ENCODE measurements at places on chromosomes 5 and 9.

DNA sequence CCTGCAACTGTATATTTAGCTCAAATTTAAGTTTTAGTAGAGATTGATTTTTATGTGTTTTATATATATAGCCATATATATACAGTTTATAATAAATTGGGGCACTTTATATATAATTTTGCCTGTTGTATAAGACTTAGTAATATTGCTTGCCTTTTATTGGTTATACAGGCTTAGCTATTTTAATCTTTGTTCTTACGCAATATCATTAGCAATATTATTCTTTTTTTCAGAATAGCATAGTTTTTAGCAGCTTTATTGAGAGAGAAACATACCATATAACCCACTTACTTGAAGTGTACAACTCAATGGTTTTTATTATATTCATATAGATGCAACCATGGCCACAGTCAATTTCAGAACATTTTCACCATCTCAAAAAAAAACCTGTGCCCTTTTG, 28.0 kb downstream of the CDO1 start:
- DNase-seq: no peak

DNA sequence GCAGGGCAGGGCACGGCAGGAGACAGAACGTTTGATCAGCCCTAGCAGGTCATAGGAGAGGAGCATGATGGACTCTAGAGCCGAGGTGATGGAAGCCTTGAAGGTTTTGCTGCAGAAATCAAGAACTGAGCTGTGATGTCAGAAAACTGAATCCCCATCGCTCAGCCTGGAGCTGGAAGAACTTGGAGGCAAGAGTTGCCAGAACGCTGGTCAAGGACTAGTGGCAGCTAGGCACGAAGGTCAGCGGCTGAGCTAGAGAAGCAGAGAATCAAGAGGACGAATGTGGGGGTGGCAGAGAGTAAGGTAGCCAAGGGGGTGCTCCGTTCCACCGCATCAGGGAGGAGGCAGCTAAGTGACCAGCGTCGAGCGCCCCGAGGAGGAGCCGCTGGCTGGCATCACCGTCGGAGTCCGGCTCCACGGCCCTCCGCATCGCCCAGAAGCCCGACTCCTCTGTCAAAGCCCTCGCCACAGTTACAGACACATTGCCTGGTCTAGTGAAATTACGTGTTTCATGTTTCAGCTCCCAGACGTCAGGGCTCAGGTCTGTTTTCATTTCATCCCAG, 1.2 kb upstream of the GALNT10 start:
- DNase-seq: no peak

- no peak for DNase-seq
Observed at GRCh38 chr5:55377810-55378209, 70.0 kb downstream of the MTREX start.

DNA sequence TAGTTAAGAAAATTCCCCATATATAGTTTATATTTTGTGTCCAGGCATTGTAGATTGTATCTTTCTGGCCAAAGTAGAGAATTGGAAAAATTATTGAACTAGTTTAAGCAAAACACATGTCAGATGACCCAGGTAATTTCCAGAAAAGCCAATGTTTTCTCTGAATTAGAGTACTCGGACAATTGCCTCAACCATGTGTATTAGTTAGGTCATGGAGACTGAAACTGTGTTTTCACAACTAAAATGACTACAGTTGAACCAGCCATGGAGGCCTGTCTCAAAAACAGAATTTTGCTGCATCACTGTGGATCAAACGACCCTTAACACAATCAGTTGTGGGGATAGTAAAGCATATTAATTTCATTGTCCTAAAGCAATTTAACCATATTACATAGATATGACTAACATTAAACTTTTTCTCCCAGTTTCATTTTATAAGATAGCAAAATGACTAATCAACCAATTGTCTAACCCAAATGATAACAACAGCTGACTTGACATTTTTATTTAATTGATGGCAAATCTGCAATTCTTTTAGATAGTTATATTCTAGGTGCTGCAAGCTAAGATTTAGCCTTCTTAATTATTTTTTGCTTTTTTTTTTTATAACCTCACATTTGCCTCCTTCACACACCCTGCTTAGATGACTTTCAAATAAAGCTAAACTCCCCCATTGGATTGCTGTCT, 39.2 kb upstream of the SPDL1 start:
- no peak for DNase-seq

- DNase-seq: no peak
Observed at GRCh38 chr5:54756301-54756700, 229.1 kb downstream of the ESM1 start.

DNA sequence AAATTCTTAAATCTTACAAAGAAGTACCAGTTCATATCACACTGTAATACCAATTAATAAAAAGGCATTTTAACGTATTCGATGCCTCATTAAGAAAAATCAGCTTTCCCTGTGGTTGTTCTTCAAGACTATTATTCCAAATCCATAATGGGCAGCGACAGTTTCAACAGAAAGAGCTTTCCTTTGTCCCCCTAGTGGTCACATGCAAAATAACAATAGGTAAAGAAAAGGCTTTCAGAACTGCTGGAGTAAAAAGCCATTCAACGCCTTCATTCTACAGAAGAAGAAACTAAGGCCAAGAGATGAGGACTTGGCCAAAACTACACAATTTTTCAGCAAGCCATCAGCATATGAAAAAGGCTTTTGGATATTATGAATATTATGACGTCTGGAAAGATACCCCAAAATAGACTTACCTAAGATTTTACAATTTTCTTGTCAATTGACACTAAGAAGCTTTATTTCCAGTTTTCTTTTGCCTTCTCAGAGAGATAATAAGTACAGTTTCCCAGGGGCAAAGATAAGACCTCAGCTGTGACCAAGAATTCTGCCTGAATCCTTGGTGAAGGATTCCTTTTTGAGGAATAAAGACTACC, 6.7 kb upstream of the CDH6 start:
- no peak for DNase-seq

DNA sequence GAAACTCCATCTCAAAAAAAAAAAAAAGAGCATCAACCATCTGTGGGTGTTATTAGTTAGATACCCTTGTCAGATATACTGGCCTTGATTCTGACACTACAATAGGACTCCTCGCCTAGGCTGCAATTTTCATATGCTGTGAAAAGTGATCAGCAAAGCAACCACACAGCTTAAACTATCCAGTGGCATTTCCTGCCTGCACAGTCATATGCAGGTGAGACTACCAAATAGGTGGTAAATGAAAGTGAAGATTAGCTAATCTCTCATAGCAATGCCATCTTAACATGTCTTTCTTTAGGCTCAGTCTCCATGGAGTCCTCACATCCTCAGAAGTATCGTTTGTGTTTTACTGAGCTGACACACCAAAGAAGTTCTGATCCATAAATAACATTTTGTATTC, 40.8 kb downstream of the GRAMD2B start:
- no peak for DNase-seq

- no peak for DNase-seq
Observed at GRCh38 chr5:17180330-17180843, 37.0 kb upstream of the BASP1 start.

- no peak for DNase-seq
Observed at GRCh38 chr9:4680173-4680525, 780 bp downstream of the CDC37L1 start.

DNA sequence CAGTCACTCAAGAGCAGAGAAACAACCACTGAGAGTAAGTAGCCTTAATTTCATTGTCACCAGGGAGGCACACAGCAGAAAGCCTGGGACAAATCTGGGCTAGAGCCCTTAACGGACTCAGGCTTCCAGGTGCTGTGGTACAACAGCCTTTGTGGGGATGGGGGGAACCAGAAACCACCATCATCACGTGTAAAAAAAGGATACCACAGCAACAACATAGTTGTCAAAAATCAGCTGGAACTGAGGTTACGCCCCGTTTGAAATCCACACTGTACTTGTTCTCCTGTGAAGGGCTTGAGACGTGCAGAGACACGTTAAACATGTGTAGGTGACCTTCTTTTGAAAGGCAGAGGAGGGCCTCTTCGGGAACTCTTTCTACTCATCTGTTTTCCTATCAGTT, 16.6 kb upstream of the PLPP1 start:
- DNase-seq: no peak

DNA sequence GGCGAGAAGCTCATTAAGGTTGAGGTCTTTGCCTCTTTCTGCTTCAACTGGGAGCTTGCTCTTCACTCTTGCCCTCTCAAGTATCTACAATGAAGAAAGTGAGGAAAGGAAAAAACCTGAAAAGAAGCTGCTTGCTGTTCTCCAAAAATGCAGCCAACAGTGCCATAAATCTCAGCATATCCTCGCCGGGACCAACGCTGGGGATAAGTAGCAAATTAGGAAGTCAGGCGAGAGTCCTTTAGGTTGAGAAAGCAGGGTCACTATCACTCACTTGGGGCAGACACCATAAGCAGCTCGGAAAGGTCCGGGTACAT, 399 bp downstream of the NUP155 start:
- no peak for DNase-seq

GRCh38 chr9:20618361-20618802, 3.9 kb downstream of the MLLT3 start:
- DNase-seq: no peak

GRCh38 chr5:180194410-180195345, 14.3 kb downstream of the RASGEF1C start:
- DNase-seq: no peak

- no peak for DNase-seq
Observed at GRCh38 chr5:38420691-38421390, 135.6 kb downstream of the LIFR start.

- DNase-seq: no peak
Observed at GRCh38 chr9:18496256-18497000, 22.5 kb downstream of the ADAMTSL1 start.

- DNase-seq: peak; percentile 60
Observed at GRCh38 chr5:79857714-79858409, 133.2 kb downstream of the MTX3 start.

DNA sequence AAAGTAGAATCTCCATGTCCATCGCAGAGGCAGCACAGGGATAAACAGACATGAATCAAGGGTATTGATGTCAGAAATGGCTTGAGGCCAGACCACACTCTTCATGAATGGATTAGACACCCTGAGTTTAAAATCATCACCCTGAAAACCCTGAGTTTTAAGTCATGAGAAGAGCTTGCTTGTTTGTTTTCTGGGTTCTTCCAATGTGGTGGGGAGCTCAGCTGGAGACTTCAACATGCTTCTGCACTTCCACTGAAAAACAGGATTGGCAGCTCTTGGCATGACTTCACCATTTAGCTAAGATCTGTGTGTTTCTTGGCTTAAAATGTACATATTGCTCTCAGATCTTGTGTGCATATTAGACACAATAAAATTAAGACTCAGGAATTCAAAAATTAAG, 9.8 kb downstream of the GCNT4 start:
- DNase-seq: no peak

DNA sequence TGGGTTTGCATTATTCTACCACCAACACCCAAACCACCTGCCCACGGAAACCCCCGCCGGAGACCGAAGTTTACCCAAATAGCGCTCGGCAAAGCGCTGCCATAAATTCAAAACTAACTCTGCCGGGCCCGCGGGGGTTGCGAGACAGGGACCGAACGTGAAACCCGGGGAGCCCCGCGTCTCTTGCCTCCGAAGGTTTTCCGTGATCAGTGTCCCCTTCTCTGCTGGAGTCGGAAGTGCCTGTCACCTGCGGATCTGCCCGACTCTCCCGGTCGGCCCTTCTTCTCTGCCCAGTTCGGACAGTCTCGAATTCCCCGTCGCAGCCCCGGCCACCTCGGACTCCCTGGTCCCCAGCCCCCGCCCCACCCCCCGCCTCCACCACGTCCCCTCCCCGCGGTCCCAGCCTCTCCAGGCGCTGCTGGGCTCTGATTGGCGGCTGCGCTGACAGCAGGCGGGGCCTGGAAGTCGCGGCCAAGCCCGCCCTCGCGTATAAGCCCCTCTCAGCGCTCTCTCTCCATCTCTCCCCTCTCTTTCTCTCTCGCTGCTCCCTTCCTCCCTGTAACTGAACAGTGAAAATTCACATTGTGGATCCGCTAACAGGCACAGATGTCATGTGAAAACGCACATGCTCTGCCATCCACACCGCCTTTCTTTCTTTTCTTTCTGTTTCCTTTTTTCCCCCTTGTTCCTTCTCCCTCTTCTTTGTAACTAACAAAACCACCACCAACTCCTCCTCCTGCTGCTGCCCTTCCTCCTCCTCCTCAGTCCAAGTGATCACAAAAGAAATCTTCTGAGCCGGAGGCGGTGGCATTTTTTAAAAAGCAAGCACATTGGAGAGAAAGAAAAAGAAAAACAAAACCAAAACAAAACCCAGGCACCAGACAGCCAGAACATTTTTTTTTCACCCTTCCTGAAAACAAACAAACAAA, at the start of gene RORB:
Gene RORB (plus strand): TSS at position 517 of the 929 bp plus-strand sequence. CDS start 642 bp downstream, outside the sequence.
- peak; percentile 15 for DNase-seq

DNA sequence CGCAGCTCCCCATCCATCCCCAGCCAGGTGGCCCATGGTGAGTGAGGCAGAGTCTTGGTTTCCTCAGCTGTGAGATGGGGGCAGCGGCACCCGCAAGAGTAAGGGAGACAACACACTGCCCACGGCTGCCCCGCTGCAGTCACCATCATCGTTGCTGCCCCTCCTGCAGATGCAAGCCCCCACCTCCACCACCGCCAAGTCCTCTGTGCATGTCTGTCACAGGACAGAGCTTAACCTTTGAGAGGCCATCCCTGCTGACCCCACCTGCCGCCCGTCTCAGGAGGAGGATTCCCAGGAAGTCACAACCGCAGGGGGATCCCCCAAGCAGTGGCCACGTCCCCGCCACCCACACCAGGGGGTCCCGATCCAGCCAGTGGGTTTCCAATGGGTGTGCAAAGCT, 113.7 kb downstream of the VAV2 start:
- no peak for DNase-seq

- DNase-seq: no peak
Observed at GRCh38 chr9:109017493-109017892, 4.2 kb upstream of the CTNNAL1 start.

DNA sequence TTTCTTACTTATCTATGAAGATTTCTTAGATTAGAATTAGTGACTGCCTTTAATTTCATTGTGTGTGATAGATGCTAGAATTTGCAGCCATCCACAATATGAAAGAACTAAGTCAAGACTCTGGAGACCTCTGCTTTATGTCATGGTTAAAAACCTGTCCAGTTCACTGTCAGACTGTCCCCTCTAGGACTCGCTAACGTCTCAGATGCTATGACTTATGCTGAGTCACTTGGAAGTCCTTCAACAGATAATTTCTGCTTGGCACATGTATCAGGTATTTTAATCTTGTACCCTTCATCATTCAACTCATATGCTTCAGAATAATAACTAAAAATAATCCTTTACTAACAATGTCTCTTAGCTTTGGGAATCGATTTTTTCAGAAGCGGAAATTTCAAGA, 230.5 kb upstream of the DMAC1 start:
- DNase-seq: no peak

DNA sequence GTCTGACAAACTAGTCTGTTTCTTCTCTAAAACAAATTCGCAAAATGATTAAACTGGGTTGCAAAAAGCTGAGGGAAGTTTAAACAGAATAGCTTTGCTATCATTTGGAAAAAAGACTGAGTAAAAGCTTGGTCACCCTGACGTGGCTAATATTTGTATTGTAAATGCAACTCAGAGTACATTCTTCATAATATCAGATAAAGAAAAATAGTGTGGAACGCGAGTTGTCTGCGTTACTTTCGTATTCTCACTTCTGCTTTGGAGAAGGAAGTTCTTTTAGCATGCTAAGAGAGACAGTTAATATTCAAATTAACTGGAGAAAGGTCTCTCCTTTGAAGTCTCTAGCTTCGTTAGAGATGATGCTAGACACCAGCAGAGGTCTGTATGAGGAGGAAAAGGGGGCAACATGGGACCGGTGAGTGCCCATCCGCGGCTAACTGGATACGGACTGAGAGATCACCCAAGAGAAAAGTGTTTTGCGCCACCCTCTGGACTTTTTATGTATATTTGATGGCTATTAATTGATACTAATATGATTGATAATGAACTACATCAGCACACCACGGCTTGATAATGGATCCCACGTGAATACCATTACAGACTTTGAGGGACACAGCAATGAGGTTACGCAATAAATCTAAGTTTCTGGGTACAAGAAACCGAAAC, 2.9 kb upstream of the CNTRL start:
- no peak for DNase-seq
